A549 treated with GW870086 at 1 μM for 4 hours (cell line): ENCODE measurements at places on chromosomes 7 and 10. TPM values are rescaled to one million over a fixed set of nuclear protein-coding genes. Genes with fewer than 3 reads are reported as not detected.

ZNF775 gene
- total RNA-seq: 4.5 to 6.3 TPM (median 5.2 TPM) in 5 replicates

TAS2R3 gene
- 0.14 TPM in 1 of 5 replicates, not detected in the others for total RNA-seq

DENND10 gene
- total RNA-seq: 43.3 to 61.7 TPM (median 56.1 TPM) in 5 replicates

EBLN1 gene
- total RNA-seq: 0.16 TPM in 1 of 5 replicates, not detected in the others

EPO gene
- total RNA-seq: 0.09 TPM in 1 of 5 replicates, not detected in the others

SFRP5 gene
- total RNA-seq: 1.8 to 2.5 TPM (median 2.1 TPM) in 5 replicates
